ENCODE measurements at places on chromosomes 11 and 22.

GRCh38 chr11:33542921-33543320 is 157.7 kb downstream of the C11orf91 start:
- DNase-seq: peak; percentile 34

DNA sequence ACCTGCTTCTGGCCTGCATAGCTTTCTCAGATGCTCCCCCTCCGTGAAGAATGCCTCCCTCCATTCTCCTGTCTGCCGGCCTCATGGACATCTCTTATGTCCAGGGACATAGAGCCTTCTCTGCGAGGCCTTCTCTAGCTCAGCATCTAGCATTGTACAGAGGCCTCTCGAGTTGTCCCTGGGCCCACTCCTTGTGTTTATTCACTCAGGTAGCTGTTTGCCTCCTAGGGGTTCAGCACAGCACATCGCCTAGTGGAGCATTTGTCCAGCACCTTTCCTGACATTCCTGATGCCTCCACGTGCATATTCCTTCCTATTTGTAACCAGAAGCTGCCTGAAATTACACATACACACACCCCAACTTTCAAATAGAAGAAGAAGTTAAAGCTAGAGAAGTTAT is 101.3 kb downstream of the TBC1D22A start:
- DNase-seq: peak; percentile 28

DNA sequence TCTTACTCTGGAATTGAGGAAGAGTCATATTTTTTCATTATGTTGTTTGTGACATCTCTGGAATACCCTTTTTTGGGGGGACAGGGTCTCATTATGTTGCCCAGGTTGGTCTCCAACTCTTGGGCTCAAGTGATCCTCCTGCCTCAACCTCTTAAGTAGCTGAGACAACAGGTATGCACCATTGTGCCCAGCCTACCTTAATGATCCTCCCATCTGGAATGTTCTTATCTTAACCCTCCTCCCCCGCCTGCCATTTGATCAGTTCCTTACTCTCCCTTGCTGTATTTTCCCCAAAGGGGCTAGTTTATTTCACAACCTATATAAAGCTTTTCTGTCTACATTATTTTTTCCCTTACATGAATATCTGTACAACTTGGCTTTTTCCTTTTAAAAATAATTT is 594.7 kb downstream of the METTL15 start:
- no peak for DNase-seq

DNA sequence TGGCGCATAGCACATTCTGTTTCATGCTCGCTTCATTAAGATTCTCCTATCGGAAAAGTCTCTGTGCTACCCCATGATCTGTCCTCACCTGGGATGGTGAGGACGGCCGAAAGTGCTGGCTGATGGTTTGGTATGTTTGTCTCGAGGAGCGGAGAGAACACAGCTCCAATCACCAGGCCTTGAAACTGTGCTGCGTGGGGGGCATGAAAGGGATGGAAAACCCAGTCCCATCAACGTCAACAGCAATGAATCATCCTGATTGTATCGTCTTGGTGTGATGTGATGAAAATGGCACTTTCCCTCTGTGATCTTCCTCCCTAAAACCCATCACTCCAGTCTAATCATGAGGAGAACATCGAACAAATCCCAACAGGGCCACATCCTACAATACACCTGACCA is 8.4 kb downstream of the FXYD6 start:
- no peak for DNase-seq

- no peak for DNase-seq
Measured at GRCh38 chr11:125124618-125124992, 13.2 kb upstream of the TMEM218 start.

DNA sequence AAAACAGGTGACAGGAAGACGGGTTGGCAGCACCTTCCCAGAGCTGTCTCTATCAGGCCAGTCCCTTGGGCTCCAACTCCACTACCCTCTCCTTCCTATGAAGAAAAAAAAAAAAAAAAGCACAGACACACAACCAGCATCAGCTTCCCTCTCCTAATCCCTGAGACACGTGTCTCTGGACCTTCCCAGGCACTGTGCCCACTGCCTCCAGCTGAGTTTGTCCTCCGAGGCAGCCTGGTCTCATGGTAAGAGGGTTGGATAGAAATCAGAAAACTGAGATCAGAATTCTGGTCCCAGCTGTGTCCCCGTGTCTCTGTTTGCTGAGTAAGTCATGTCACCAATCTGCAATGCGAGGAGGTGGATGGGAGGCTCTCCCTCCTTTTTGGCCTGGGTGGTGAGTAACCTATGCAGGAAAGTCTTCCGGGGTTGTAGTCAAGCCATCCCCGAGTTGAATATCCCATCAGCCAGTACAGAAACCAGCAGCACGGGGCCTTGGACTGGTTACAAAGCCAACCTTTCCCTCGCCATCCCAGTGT is 193.7 kb upstream of the TBCEL start:
- DNase-seq: no peak

Measured in HuH-7 (cell line).